Aorta (tissue), 5 donors: ENCODE measurements at places on chromosomes 12 and 14. TPM values are rescaled to one million over a fixed set of nuclear protein-coding genes. Genes with fewer than 3 reads are reported as not detected.

GRCh38 chr14:28589792-28590191 is 176.8 kb upstream of the FOXG1 start:
- DNase-seq, result no peak

DNA sequence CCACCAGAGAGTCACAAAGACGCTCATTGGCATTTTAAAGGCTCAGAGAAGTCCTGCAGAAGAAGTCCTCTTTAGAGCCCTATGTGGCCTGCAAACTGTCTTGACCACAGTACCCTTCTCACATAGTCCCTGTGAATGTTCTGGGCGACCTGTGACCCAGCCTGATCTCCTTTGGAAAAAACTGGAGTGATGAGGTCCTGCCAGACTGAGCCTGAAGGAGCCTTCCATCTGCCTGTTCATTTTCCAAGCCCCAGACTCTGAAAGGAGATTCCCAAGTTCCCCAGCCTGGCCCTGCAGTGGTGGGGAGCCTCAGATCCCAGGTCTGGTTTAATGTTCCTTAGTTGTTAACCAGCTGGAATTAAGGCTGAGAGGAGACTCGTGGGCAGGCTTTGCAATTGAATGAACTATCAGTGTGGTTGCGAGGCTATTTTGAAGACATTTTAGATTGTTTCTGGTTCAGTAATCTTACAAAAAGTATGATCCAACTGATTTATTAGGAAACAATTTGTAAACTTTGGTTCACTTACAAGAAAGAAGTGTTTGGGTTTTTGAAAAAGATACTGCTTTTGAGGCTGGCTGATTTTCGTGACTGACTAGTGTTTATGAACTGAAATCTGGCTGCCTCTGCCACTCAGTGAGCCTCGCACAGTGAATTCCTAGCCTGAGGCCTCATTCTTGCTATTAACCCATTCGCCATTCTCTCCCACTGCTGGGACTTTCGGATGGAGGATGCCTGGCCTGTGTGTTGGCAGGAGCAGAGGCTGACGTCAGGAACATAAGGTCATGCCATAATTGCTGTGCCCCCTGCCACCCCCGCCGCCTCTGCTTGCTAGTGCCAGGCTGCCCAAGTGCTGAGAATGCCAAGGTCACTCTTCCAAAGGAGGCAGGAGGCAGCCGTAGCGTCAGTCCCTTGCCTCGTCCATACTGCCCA is 249.0 kb downstream of the CACNA1C start:
- peak; percentile 91 for DNase-seq

DNA sequence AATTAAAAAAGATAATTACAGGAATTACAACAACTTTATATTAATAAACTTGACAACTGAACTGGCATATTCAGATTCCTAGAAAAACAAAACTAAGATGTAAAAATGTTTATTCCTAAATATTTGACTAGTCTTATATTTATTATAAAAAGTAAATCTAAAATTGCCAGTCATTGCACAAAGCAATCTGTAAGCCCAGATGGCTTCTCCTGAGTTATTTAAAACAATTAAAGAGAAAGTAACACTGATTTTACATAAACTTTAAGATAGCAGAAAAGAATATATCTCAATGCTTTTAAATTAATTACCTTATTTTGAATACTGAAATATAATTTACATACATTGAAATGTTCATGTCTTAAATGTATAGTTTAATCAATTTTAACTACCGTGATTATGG is 434.1 kb upstream of the RPL10L start:
- no peak for DNase-seq

DNA sequence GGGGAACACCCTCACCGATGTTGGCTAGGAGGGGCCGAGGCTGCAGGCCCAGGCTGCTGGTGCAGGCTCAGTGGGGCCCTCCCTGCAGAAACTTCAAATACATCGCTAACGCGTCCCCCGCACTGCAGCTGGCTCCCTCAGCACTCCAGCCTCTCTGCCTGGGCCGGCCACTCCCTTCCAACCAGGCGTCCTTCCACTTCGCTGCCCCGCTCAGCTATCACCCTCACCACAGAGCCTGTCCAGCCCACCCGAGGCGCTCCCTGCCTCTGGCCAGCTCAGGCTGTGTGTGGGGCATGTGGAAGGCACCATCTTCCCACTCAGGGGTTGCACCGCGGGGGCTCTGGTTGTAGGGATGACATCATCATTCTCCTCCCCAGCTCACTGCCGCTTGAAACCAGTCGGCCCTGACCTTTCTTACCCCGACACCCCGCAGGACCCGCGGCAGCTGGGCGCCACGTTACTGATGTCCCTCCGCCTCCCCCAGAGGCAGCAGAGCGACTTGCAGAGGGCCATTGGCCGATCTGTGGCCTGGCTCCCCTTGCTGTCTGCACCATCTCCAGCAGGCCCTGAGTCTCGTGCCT is 199.9 kb upstream of the RTL1 start:
- peak; percentile 58 for DNase-seq

GRCh38 chr12:105334582-105334981 is 4.1 kb downstream of the C12orf75 start:
- DNase-seq, result no peak

- no peak for DNase-seq
Measured at GRCh38 chr12:44098786-44099185, 262.9 kb downstream of the TMEM117 start.

DNA sequence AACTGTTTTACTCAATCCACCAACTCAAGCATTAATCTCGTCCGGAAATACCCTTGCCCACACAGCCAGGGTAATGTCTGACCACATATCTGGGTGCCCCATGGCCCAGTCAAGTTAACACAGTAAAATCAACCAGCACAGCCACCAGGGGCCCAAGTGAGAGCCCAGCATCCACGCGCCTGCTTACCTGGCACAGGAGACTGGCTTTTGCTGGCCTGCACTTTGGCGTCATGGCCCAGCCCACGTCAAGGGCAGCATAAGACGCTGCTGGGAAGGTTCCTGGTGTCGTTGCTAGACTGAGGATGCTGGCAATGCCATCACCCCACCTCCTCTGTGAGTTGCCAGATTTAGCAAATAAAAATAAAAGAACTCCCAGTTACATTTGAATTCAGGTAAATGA is 53.6 kb upstream of the BCL11B start:
- DNase-seq, result peak; percentile 43

DNA sequence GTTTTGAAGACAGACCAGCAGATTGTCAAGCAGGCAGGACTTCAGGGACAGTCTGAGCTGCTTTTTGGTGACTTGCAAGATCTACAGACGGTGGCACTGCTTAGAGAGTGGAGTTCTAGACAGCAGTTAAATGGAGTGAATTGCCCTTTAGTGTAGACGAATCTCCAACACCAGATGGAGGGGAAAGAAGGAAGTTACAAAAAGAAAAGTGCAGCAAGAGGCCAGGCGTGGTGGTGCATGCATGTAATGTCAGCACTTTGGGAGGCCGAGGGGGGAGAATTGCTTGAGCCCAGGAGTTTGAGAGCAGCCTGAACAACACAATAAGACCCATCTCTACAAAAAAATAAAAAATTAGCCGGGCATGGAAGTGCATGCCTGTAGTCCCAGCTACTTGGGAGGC is 8.4 kb upstream of the HHIPL1 start:
- DNase-seq, result no peak

GRCh38 chr12:47779943-47780504 is 7.0 kb downstream of the SLC48A1 start:
- no peak for DNase-seq

- DNase-seq, result no peak
Measured at GRCh38 chr12:114812858-114813761, 129.1 kb upstream of the TBX3 start.

The ALG10 gene
- 4.1 TPM for polyA plus RNA-seq

The PMCH gene
- not detected for polyA plus RNA-seq
